ENCODE measurements at places on chromosomes 16 and 17.
A peak's percentile ranks its signal among the peaks of the same experiment; 100 is the strongest.

DNA sequence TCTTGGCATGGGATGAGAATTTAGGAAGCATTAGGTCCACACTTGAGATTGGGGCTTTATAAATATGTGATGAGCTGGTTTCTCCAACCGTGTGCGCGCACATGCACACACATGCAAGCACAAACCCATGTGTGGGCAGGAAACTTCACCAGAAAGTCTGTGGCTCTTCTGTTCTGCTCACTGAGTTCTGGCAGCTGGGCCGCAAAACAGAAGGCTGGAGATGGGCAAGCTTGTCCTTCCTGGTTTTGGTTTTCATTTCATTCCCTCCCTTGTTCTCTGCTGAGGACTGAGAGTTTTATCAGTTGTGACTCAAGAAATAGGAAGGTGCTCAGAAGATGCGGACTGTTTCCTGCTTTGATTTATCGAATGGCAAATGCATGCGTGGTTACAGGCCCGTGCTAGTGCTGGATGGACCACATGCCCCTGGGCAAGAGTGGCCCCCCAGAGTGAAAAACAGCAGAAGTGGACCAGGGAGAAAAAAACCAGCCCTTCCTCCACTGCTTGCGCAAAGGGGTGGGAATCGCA lies 14.1 kb downstream of the MAP3K14 start:
- no peak for DNase-seq

DNA sequence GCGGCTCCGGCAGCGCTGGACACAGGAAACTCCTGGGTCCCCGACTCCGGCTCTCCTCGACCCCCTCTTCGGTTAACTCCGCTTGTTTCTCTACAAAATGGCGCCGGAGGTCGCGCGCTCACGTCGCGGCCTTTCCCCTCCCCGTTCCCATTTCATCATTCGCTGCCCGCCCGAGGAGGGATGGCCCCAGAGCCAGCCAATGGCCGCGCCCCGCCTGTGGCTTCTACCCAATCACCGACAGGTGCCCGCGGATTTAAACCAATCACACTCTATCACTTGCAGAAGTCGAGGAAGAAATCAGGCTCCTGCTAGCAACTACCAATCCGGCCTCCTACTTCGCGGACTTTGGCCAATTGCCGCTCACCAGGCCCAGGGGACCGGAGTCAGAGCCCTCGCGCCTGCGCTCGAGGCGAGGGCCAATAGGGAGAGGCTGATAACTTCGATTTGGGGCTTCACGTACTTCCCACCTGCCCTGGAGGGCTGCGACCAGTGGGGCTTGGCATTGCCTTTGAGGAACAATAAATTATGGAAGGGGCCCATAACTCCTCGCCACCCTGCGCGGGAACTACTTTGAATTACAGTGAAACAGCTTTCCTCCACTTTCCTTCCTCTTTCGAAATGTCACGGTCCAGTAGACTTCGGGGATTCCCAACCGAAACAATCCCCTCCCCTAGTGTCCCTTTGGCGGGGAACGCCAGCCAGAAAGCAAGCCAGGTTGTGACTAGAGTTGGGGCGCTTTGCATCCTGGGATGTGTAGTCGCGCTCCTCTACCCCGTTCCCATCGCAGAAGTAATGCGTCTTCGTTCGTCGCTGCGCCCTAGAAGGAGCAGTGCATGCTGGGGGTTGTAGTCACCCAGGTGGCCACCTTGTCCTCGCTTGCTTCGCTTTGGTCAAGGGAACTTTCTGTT lies at the start of gene CNOT1:
Gene CNOT1, minus strand, starts transcription at position 94 of the 908 bp plus-strand sequence. CDS start 30,489 bp downstream, outside the sequence.
- peak; percentile 97 for DNase-seq

DNA sequence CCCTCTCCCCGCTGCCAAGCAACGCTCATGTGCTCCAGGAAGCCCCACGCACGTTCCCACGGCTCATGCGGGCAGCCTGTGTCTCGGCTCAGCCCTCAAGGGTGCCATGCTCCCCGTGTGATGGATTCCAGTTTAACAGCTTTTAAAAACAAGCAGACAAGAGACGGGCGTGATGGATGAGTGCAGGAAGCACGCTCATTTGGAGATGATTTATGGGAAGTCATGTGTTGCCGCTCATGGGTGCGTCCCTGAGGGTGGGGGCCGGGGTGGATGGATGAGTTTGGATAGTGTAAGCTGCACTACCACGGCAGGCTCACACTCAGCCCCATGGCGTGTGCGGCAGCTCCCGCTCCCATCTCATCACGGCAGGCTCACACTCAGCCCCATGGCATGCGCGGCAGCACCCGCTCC lies 132.8 kb downstream of the RBFOX3 start:
- no peak for DNase-seq

DNA sequence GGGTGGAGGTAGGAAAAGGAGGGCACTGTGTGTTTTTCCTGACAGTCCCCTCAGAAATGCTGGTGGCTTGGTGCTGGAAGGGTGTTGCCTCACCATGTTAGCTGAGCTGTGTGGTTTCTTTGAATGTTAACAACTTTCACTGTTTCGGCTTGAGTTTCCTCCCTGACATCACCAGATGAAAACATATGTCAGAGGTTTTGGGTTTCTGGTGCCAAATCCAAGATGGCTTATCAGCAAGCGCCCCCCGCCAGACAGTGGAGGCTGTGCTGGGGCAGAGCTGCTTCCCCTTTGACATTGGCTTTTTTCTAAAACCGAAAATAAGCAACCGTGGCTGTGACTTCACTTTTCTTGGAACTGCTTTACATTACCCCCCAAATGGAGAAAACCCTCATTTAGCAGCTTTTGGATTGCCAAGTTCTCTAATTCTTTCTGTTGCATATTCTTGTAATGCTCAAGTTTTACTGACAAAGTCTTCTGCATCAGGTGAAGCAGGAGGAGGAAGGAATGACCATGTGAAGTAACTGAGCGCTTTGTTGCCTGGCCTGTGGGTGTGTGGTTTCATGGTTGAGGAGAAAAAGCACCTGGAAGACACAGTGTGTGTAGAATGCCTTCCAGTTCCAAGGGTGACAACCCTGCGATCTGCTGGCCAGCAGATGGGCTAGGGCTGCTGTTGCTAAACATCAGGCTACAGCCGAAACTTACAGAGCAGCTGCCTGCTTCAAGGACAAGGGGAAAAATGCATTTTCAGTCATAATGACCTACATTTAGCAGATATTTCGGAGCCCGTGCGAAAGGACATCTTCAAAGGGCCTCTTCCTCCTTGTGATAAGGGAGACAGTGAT lies 9.7 kb downstream of the RMI2 start:
- DNase-seq = no peak

DNA sequence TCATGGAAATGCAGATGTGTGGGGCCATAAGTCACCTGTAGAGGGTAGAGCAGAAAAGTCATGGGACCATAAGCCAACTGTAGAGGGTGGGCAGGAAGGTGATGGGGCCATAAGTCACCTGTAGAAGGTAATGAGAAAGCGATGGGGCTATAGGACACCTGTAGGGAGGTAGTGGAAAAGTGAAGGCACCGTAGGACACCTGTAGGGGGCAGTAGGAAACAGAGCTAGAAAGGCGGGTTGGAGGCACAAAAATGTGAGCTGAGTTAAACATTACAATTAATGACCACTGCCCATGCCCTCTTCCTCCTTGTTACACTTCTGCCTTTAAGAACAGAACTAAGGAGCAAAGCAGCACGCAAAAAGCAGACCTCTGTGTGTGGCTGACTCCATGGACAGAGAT lies 150.1 kb downstream of the SHISA6 start:
- DNase-seq = no peak

GRCh38 chr17:80473701-80474100 lies 2.7 kb downstream of the NPTX1 start:
- DNase-seq = no peak

DNA sequence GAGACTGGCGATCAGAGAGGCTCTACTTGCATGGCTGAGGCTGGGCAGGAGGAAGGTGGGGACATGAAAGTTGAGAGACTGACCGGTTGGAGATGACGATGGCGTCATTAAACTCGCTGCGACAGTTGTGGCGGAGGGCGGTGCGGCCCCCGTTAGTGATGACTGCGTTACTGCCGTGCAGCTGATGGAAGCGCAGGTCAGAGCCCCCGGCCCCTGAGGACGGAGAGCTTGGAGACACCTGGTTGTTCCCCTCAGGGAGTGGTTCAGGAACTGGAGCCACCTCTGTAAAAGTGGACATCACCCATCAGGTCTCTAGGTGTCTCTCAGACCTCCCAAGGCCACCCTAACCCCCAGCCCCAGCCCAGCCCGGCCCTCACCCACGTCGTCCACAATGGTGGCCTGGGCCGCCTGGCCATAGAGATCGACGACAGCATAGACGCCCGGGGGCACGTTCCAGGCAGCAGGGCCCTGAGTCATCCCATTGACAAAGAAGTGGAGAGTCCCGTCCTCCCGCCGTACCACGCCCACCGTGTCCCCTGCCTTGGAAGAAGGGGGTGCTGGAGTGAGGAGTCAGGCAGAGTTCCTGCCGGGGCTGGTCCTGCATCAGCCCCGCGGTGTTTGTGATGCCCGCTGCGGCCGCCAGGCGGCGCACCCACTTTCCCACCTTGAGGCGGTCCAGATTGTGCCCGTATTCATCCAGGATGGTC lies 5.3 kb downstream of the NEURL4 start:
- no peak for DNase-seq

Measured in NCI-H146 (cell line).